Left cardiac atrium (tissue), 4 donors: ENCODE measurements at places on chromosomes 4 and X.

- DNase-seq, result no peak
Observed at GRCh38 chr4:36133086-36133485, 111.2 kb downstream of the ARAP2 start.

GRCh38 chr4:177047070-177047850, 254.5 kb upstream of the VEGFC start:
- peak; percentile 52 for DNase-seq

DNA sequence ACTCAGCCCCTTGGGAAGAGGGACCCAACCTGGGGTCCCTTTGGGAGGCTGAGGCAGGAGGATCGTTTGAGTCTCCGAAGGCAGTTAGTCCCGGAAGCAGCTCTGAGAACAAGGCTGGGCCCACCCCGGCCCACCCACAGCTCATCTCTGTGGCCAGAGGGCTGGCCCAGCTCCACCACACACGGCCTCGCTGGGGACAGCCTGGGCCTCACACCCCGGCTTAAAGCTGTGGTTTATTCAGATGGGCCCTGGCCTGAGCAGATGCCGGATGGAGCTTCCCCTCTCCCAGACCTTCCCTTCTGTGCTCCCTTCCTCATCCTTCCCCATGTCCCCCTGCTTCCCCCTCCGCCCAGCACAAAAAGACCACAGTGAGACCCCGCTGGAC, 54.4 kb downstream of the FAM53A start:
- DNase-seq, result no peak

GRCh38 chrX:3263681-3264126, 82.7 kb downstream of the MXRA5 start:
- DNase-seq, result no peak

DNA sequence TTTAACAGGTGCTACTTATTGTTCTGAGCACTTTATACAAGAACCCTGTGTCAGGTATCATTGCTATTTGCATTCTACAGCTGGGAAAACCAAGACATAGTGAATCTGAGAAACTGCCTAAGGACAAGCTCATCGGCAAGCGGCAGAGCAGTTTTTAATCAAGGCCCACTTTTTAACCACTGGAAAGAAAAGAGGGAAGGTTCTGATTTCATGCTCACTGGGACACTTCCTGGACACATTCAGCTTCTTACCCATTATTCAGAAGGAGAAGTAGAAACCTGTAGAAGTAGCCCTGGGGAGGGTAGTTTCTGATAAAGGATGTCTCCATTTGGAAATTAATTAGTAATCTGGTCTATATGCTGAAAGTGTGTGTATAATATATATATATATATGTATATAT, 2.5 kb upstream of the LNX1 start:
- no peak for DNase-seq

DNA sequence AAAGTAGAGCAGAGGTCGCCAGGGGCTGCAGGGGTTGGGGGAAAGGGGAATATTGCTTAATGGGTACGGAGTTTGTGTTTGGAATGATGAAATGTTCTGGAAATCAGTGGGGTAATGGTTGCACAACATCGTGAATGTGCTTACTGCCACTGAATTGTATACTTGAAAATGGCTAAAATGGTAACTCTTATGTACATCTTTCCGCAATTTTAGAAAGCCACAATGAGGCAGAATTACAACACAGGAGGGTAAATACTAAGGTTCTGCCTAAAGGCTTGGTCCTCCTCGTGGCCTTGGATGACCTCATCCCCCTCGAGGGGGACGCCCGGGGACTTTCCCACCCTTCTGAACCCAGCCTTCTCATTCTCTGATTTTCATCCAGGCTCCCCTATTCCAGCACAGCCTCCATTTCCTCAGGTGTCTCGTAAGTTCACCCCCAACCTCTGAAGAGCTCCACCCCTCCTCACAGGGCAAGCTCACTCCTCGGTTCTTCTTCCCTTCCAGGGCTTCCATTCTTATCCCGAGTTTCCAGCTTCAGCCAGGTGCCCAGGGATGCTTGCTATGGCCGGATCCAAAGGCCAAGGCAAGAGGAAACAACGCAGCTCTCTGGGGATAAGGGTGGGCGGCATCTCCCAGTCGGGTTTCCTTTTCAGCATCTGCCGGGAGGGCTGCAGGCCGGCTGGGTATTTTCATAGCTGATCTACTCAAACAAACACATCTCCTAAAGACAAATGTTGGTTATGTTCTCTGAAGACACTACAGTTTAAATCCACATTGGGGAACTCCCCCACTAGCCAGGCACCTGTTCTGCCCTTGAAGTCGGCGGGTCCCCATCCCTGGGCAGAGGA, 71.3 kb upstream of the ACSL1 start:
- DNase-seq, result no peak

GRCh38 chr4:122652379-122652778, 31.5 kb upstream of the IL21 start:
- no peak for DNase-seq

DNA sequence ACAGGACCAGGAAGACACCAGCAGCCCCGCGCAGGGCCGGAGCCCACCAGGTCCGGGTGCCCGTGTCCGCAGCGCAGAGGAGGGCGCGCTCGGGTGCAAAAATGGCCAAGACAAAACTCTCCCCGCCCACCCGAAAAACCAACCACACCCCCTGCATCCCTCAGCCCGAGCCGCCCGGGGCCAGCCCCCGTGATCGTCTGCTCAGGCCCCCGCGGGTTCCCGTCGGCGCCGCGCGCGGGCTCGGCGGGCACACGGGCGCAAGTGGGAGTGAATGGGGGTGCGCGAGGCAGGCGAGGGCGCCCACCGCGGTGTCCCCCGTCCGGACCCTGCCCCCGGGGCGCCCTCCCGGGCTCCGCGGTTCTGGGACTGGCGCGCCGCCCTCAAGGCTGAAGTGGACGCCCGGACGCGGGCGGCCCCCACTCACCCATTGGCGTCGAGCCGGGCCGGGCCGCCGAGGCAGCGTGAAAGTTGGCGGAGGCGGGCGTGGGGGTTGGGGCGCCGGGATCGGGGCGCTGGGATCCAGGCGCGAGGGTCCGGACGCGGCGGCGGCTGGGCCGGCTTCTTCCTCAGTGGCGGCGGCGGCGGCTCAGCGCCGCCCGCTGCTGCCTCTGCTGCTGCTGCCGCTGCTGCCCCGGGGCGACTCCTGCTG, 393 bp downstream of the SH3KBP1 start:
- no peak for DNase-seq

GRCh38 chr4:102623622-102624021, 122.5 kb downstream of the NFKB1 start:
- no peak for DNase-seq

- DNase-seq, result no peak
Observed at GRCh38 chr4:129808242-129808641, 712.3 kb downstream of the C4orf33 start.

GRCh38 chr4:119675391-119675790, 46.8 kb upstream of the PDE5A start:
- no peak for DNase-seq

GRCh38 chr4:15654593-15655222, 449 bp downstream of the FBXL5 start:
- DNase-seq, result peak; percentile 62

DNA sequence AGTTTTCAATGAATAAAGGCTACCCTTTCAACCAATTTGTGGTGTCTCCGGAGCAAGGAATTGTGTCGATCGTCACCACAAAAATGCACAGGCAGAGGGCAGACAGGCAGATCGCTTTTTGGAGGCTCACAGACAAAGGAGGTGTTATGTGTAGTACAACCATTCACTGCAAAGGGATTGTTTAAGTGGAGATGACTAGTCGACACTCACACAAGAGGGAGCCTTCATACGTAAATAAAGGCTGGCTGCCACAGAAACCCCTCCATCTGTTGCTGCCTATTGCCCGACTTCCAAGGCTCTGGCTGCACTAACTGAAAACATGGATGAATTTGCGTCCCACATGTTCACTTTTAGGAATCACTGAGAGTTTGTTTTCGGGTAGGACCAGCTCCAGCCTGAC, 281.1 kb downstream of the NKX6-1 start:
- no peak for DNase-seq

DNA sequence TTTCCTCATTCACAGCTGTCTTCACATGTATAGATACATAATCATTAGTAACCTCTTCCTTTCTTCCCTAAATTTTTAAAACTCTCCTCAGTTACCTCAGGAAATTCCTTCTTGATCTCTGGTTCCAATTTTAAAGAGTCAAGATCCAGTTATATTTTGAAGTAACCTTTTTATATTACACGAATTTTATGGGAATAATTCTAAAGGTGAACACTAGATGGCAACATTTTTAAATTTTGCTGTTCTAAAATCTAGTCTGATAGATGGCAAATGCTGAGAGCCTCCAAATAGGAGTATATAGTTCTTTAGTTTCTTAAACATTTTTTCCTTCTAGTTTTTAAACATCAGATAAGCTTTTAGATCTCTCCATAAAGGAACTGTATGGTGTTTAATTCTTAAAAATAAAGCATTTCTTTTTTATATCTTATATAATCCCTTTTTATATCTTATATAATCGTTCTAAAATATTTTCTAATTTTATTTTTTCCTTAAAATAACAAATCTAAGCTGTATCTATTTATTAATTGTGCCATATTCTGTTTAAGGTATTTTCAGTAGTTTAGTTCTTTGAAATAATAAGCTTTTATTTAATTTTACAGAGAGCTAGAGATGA, 37.9 kb upstream of the PAPSS1 start:
- no peak for DNase-seq

DNA sequence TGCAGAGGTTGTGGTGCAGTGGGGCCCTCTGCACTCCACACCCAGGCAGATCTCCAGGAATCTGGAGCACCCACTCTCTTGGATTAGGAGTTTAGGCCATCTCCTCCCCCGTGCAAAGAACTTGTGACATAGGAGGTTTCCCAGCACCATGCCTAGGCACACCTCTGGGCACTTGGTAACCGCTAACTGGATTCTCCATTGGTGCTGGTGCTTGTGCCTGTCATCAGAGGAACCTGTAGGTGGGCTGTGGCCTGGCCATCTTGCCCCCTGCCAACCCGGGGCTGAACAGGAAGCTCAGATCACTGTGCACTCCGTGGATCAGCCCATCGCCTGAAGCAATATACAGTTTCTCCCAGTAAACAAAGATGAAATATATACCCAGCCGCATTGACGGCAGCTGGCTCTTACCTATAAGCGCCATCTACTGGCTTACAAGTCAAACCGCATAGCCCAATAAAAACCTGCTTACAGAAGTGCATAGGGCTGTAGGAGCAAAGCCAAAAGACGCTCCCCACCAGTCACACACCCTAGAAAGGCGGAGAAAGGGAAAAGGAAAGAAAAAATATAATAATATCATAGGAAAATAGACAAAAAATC, 19.1 kb upstream of the TEX13B start:
- DNase-seq, result no peak

DNA sequence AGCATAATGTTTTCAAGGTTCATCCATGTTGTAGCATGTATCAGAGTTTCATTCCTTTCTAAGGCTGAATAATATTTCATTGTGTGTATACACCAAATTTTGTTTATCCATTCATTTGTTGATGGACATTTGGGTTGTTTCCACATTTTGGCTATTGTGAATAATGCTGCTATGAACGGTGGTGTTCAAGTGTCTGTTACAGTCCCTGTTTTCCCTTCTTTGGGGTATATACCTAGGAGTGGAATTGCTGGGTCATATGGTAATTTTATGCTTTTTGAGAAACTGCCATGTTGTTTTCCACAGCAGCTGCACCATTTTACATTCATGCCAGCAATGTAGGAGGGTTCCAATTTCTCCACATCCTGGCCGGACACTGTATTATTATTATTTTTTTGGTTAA, 3.4 kb upstream of the USP9X start:
- no peak for DNase-seq

GRCh38 chr4:73936969-73937368, 44.9 kb downstream of the PF4 start:
- DNase-seq, result no peak

DNA sequence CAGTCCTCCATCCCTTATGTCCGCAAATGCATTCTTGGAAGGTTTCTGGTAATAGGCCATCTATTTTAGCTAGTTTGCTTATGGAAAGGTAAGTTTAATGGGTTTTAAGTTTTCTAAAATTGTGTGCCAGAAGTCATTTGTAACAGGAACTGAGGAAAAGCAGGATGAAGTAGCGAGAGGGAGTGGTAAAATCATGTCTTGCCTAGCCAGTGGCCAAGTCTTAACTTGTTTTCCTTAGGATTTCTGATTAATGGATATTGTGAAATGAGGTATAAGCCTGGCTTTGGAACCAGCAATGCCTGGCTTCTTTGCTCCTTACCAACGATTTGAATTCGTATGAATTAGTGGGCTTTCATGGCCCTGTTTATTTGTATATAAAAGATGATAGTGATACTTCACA, 7.3 kb downstream of the SEC24B start:
- DNase-seq, result no peak

GRCh38 chr4:173167758-173168395, 734 bp upstream of the GALNT7 start:
- DNase-seq, result peak; percentile 41

- DNase-seq, result no peak
Observed at GRCh38 chrX:122188751-122189150, 995.3 kb upstream of the GRIA3 start.

GRCh38 chrX:45935408-45935807, 609.8 kb downstream of the ZNF674 start:
- no peak for DNase-seq

DNA sequence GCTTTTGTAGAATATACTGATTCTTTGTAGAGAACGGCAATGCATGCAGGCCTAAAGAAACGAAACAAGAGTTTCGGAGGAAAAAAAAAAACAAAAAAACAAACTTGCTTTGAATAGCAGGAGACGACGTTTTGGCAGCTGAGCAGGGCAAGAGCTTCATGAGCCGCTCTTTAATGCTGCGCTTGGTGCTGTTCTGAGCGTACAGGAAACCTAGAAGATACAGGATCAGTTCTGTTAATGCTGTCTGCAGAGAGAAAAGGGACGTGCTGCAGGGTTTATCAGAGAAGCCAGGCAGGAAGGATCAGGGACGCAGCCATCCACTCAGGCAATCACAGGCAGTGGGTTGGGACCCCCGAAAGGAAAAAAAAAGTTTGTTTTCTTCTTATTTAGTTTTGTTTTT, 182.2 kb downstream of the PACRGL start:
- DNase-seq, result no peak

DNA sequence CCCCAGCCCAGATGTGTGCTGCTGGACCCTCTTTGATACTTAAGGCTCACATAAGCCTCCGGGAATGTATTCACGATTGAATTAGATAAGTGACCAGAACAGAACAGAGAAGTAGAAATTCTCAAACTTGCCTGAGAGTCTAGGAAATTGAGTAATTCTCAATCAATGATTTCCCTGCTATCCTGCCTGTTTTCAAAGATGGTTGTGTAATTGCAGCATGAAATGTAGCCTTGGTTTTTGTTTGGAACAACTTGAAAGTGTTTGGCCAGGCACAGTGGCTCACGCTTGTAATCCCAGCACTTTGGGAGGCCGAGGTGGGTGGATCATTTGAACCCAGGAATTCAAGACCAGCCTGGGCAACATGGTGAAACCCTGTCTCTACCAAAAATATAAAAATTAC, 41.2 kb downstream of the TNIP2 start:
- no peak for DNase-seq

DNA sequence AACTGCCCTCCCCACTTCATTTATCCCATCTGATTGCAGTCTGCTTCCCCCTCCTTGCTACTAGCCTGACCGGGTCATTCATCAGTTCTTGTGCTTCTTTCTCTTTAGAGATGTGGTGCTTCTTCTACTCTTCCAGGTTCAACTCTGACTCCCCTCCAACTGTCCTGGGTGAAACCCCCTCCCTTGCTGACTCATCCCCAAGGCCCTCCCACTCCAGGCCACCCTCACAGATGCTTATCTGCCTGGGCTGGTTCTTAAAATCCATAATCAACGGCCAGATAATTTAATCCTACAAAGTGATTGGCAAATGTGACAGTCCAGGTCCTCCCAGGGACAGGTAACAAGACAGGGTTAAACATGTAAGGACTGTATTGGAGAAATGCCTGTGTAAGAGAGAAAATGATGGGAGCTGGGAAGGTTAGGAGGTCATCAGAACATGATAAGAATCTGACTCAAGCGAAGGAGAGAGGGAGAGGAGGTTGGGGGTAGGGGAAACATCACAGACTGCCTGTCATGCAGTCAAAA, 182.8 kb upstream of the C1QTNF7 start:
- DNase-seq, result no peak
